H9 (cell line): ENCODE measurements at places on chromosomes 7 and 10.

GRCh38 chr10:71234970-71235685 lies 22.8 kb downstream of the UNC5B start:
- H3K27me3 ChIP-seq = no peaks in the 10 kb centered on the region
- no peaks in the 10 kb centered on the region for H3K36me3 ChIP-seq
- DNase-seq = no peak
- no peak overlapping the region for H3K4me3 ChIP-seq
- no peak overlapping the region for H3K27ac ChIP-seq

DNA sequence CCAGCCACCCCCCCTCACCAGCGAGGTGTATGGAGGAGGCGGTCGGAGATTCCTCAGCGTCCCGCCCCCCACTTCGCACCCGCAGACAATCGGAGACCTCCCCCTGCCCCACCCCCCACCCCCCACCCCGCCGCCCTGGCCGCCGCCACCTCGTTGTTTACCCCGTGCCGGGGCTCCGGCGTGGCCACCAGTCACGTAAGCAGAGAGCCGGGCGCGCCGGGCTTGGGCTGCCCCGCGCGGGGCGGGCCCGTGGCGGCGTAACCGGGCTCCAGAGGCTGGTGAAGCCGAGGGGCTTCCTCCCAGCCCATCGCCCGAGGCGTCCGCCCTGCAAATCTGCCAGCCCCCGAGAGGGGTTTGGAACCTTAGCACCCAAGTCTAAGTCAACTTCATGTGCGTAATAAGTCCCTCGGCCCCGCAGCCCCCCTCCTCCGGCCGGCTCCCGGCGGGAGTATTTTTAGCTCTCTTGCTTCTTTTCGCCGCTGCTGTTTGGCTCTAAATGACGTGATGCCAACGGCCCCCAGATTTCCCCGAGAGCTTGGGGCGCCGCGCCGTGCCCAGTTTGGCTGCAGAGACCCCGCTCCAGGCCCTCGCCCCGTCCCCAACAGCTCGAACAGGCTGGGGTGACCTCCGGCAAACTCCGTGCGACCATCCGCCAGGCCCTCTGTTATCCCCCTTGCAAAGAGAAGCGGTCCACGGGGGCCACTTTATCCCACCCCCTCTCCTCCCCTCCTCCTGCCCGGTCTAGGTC lies 2.7 kb downstream of the MXI1 start:
- H3K27me3 ChIP-seq = peaks cover 28% of the 10 kb centered on the region
- H3K27ac ChIP-seq = no peak overlapping the region
- H3K36me3 ChIP-seq = no peaks in the 10 kb centered on the region
- H3K4me1 ChIP-seq = no peaks in the 10 kb centered on the region; the same call in 1 of the 2 replicates

DNA sequence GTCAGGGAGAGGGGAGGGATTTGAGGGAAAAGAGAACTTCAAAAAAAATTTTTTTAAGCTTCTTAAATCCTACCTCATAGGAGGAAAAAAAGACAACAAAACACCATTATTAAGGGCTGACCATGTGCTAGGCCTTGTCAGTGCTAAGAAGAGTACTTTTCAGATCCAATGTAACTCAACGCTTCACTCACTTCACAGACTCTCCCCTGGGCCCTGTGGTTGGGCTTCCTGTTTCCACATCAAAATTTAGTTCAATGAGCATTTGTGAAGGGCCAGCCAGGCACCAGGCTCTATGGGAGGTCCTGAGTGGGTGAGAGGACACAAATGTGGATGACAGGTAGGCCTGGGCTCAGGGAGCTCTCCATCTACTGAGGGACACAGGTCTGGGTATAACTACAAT lies 249.8 kb downstream of the PTEN start:
- no peak overlapping the region for H3K27ac ChIP-seq
- no peak for DNase-seq
- no peak overlapping the region for H3K4me3 ChIP-seq
- H3K27me3 ChIP-seq = no peaks in the 10 kb centered on the region
- peaks cover 2% of the 10 kb centered on the region; the same call in 1 of the 2 replicates for H3K4me1 ChIP-seq

DNA sequence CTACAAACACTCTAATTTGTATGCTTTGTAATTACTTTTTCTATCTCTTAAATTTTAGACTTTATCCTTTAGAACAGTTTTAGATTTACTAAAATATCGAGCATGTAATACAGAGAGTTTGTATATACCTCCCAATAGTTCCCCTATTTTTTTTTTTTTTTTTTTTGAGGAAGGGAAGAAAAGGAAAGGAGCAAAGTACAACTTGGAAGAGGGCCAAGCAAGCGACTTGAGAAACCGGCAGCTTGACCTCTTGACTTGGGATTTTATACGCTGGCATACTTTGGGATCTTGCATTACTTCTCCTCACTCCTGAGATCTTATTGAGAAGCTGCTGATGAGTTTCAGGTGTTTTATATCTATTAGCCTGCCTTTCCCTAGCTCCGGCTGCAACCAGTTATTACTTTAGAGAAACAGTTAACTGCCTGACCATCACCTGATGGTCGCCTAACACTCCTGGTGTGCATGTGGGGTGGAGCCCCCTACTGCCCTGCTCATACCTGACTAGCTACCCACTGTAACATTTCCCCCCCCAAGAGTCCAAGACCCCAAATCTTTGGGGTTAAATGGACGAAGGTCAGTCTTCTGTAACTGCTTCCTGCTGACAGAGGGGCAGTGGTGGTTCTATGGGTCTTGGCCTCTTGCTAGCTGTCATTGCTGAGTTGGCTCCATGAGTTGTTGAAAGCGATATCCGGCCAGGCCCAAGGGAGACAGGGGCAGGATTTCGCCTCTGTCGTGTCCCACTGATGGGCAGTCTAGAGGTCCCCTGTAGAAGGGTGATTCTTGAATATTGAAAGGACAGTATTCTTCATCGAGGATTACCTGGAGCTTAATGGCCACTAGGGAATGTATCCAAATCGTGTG lies 28.5 kb downstream of the MKLN1 start:
- H3K4me1 ChIP-seq = no peaks in the 10 kb centered on the region; the same call in 1 of the 2 replicates
- H3K27ac ChIP-seq = no peak overlapping the region
- H3K36me3 ChIP-seq = peaks cover 3% of the 10 kb centered on the region; the same call in 1 of the 2 replicates
- H3K4me3 ChIP-seq = no peak overlapping the region

- no peak overlapping the region for H3K27ac ChIP-seq
- DNase-seq = no peak
- H3K36me3 ChIP-seq = no peaks in the 10 kb centered on the region
- no peaks in the 10 kb centered on the region; the same call in 1 of the 2 replicates for H3K27me3 ChIP-seq
- peaks cover 4% of the 10 kb centered on the region; the same call in 1 of the 2 replicates for H3K4me1 ChIP-seq
- no peak overlapping the region for H3K4me3 ChIP-seq
Observed at GRCh38 chr10:119246862-119247549, 39.6 kb downstream of the GRK5 start.

DNA sequence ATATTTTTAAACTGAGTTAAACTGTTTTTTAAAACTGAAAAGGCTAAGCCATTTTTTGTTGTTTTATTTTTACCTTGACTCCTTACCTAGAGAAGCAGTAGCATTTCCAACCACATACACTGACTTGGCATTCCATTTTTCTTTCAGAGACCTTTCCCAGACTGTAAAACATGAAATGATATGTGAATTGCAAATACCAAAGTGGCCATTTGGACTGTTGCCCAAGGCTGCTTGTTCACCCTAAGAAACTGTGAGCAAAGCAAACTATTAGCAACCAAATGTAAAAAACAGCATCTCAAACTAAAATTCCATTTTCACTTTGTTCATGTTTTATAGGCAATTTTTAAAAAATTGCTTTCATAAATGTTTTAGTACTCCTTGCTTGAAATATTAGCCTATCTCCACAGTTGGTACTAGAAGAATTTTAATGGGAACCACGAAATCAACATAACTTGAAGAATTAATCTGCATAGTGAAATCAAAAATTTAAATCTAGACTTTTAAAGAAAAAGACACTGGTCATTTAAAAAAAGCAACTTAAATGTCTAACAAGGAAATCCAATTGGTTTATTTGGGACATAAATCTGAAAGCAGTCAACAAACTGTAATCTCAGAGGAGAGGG lies 10.8 kb downstream of the UROS start:
- no peaks in the 10 kb centered on the region for H3K4me1 ChIP-seq
- no peak overlapping the region for H3K27ac ChIP-seq

GRCh38 chr7:138584696-138585095 lies 116.5 kb downstream of the SVOPL start:
- H3K36me3 ChIP-seq = peaks cover 86% of the 10 kb centered on the region
- no peak overlapping the region for H3K27ac ChIP-seq
- DNase-seq = no peak
- H3K4me1 ChIP-seq = no peaks in the 10 kb centered on the region

- H3K4me1 ChIP-seq = no peaks in the 10 kb centered on the region; the same call in 1 of the 2 replicates
- H3K4me3 ChIP-seq = no peak overlapping the region
- no peaks in the 10 kb centered on the region for H3K27me3 ChIP-seq
- H3K27ac ChIP-seq = no peak overlapping the region
Observed at GRCh38 chr7:82633592-82633991, 190.0 kb upstream of the CACNA2D1 start.

- H3K36me3 ChIP-seq = no peaks in the 10 kb centered on the region
- DNase-seq = no peak
- no peak overlapping the region for H3K27ac ChIP-seq
- H3K27me3 ChIP-seq = no peaks in the 10 kb centered on the region
Observed at GRCh38 chr7:105782391-105783042, 93.9 kb downstream of the ATXN7L1 start.

DNA sequence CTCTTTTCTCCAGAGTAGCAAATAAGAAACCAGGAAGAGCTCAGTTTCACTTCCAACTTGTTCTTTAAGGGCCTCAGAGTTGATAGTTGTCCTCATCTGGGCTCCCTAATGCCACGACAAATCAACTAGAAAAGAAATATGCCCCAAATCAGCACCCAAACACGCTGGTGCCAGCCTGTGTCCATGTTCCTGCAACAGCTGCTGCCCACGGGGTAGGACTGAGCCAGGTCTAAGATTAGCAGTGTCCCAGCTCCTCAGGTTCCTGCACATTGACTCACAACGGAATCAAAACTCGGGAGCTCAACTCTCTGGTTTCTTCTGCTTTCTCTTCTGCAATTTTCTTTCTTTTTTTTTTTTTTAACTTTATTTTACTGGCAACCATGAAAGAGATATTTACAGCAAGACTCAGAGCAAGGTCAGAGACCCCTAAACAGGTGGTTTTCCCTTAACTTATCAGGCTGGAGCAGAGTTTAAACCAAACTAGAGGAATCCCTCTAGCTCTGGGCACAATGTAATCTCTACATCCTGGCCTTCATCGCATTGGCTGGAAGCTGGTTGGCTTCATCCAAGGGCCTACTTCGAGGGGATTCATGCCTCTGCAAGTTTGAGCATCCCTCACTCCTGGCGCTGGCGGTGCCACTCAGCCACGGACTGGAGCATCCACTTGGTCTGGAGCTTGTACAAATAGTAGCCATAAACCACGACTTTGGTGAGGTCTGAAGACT lies 126.1 kb downstream of the PFKFB3 start:
- H3K27ac ChIP-seq = no peak overlapping the region
- no peaks in the 10 kb centered on the region for H3K27me3 ChIP-seq
- no peaks in the 10 kb centered on the region for H3K4me1 ChIP-seq
- H3K4me3 ChIP-seq = no peak overlapping the region
- peaks cover 18% of the 10 kb centered on the region for H3K36me3 ChIP-seq
- DNase-seq = no peak

DNA sequence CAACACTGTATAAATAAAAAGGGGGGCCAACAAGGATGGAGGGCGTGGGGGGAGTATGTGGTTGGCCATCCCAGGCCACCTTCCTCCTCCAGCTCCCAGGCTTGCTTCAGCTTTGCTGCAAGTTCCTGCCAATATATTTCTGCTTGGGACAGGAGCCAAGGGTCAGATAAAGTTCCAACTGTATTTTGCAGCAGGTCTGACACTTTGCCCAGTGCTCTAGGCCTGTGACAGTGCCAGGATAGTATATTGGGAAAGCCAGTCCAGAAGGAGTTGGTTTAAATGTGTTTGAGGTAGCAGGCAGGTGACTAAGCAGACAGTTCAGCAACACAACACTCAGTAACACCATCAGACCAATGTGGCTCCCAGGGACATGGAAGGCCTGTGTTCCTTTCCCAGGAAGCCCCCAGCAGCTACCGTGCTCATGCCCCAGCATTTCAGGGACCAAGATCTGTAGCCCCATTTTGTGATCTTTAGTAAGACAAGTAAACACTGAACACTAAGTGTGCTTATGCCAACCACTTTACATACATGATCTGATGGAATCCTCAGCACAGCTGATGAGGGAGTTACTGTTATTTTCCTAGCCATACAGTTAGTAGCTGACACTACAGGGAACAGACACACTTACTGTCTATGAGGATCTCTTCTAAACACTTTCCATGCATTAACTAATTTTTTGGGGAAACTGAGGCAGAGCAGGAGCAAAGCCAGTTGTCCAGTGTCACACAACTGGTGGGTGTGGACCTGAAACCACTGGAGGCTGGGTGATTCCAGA lies 38.9 kb downstream of the DNAJB12 start:
- no peaks in the 10 kb centered on the region for H3K27me3 ChIP-seq
- H3K4me3 ChIP-seq = no peak overlapping the region
- DNase-seq = no peak
- no peaks in the 10 kb centered on the region for H3K36me3 ChIP-seq
- peaks cover under 1% of the 10 kb centered on the region; the same call in 1 of the 2 replicates for H3K4me1 ChIP-seq
- no peak overlapping the region for H3K27ac ChIP-seq

GRCh38 chr10:127576740-127577161 lies 27.6 kb downstream of the NPS start:
- H3K4me1 ChIP-seq = no peaks in the 10 kb centered on the region
- no peaks in the 10 kb centered on the region for H3K27me3 ChIP-seq
- no peak overlapping the region for H3K27ac ChIP-seq
- DNase-seq = no peak
- no peaks in the 10 kb centered on the region for H3K36me3 ChIP-seq

DNA sequence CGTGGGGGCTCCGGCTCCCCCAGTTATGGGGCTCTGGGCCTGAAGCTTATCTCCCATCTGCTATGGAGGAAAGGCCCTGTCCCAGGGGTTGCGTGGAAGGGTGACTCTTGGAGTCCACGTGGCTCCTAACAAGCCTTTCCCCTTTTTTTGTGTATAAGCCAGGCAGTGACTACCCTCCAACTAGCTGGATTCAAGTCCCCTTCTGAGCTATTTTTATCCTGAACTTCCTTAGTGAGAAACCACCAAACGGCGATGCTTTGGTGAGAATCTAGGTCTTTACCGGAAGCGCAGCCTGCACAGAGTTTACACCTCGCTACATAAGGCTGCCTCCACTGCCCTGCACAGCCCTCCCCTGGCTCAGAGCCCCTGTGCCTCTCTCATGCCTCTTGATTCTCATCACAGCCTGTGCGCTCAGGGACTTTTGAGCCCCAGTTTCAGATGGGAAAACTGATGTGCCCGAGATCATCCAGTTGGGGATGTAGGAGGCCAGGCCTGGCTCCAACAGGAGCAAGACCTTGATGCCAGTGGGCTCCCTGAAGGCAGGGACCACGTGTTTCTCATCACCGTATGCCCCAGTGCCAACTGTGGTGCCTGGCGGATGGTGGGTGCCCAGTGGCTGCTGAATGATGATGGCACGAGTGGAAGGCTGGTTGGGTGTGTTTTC lies 102.3 kb upstream of the PPIF start:
- H3K36me3 ChIP-seq = no peaks in the 10 kb centered on the region; the same call in 1 of the 2 replicates
- peaks cover 28% of the 10 kb centered on the region for H3K27me3 ChIP-seq
- H3K4me1 ChIP-seq = peaks cover 10% of the 10 kb centered on the region; the same call in 1 of the 2 replicates
- DNase-seq = no peak
- H3K4me3 ChIP-seq = no peak overlapping the region

GRCh38 chr7:36083626-36084380 lies 69.3 kb upstream of the EEPD1 start:
- no peaks in the 10 kb centered on the region for H3K4me1 ChIP-seq
- DNase-seq = no peak
- no peak overlapping the region for H3K4me3 ChIP-seq

- DNase-seq = no peak
- peak overlapping the region; percentile 58; the same call in 2 of the 3 replicates for H3K4me3 ChIP-seq
- no peaks in the 10 kb centered on the region; the same call in 1 of the 2 replicates for H3K27me3 ChIP-seq
- H3K36me3 ChIP-seq = no peaks in the 10 kb centered on the region
Observed at GRCh38 chr7:155789001-155789725, 23.1 kb downstream of the SHH start.
